Psoas muscle (tissue), 8 donors: ENCODE measurements at places on chromosomes 5 and 9.

DNA sequence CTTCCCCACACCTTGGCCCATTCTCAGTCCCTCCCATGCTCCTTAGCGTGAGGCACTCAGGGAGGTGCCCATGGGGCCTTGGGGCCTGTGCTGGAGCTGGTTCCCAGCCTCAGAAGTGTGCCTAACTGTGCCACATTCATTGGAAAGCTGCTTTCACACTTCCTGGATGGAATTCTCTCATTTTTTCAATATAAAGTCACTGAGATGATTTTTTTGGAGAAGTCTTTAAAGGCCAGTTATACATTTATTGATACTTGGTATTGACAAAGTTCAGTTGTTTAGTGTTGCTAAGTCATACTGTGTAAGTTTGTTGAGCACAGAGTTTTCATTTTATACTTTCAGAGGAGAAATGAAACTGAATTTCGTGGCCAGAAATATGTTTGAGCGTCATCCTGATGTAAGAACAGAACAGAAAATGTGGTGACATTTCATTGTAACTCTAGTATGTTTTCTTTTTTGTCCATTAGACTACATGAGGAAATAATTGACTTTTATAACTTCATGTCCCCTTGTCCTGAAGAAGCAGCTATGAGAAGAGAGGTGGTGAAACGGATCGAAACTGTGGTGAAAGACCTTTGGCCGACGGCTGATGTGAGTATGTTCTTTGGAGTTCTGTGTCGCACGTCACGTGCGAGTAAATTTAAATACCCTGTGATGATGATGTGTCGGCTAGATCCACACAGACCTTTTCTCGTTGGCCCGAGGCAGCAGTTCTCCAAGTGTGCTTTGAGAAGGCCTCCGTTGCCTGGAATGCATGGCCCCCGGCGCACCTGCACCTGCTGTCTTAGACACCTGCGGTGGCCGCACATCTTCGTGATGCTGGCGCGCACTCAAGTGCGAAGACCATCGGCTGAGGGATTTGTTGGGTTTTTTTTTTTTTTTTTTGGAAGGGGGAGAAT lies 24.1 kb downstream of the TENT4A start:
- peak; percentile 53 for DNase-seq

- no peak for DNase-seq
These were observed 3.3 kb downstream of the CD274 start for GRCh38 chr9:5453673-5454072.

GRCh38 chr5:131957721-131958441 lies 12.4 kb upstream of the MEIKIN start:
- DNase-seq = no peak

DNA sequence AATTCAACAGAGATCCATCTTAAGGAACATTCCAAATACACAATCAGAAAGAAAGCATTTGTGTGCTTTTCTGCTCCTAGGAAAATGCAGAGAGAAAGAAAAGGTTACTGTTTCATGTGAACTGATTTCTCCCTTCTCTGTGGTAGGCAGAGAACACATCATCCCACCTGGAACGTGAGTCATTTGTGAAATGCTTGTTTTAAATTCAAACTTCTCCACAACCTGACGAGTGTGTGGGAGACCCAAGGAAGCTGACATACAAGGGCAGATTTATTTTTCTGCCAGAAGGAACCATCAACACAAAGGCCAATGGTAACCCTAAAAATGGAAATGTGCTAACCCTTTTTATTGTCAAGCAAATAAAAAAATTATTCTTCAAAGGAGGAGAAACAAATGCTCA lies 156.4 kb downstream of the EFNA5 start:
- no peak for DNase-seq

- DNase-seq = no peak
These were observed 26.3 kb downstream of the UBQLN1 start for GRCh38 chr9:83681490-83681889.

DNA sequence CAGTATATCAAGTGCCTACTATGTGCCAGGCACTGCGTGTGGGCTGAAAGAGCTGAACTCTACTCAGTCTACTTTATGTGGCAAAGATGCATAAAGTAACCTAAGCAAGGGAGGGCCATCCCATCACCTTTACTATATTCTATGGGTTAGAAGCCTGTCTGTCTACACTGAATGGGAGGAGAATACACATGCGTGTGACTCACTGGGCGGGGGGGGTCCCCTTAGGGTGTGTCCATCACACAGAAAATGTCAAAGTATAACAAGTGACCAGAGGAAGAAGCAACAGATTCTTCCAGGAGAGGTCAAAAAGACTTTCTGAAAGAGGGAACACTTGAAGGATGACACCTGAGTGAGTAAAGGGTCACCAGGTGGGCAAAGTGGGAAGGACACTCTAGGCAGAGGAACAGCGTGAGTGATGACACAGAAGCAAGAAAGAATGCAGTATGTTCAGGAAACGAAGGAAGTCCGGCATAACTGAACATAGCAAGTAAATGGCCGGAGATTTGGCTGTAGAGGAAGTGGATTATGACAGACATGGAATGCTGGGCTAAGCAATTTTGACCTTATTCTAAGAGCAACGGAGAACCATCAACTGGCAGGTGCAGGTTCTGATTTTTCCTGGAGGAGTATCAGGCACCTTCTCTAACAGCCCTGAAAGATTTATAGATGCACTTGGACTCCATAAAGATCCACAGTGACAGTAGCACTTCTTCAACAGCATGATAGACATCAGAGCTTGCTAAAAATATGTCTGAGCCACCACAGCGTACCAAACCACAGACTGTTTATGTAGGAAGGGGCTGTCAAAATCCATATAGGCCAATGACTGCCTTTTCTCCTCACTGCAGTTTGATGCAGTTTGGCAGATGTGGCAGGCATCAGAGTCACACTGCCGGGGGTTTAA lies 8.0 kb upstream of the WHRN start:
- no peak for DNase-seq

DNA sequence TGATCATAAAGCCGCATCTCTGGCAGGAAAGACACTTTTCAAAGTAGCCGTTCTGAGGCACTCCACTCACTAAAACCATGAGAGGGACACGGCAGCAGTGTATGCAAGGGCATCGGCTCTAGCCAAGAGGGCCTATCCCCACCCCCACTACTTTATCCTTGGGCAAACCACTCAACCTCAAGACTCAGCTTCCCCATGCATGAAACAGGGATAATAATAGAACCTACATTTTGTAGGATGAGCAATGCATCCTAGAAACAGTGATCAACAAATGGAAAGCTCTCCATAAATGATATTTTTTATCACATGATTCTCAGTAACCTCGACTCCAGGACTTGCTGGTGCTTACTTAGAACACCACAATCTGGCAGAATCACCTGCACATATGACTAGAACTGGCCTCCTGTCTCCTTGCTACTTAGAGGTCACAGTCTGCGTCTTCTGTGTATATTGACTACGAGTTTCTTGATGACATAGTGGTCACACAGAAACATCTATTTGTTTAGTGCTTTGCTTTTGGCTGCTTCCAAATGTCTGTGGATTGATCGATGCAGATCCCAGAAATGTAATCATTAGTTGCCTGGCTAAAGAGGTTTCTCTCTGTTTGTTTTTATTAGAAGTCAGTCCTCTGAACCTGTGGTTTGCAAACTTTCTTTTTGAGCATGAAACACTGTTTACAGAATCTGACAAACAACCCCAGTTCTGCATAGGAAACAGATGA lies 102.1 kb downstream of the LHFPL2 start:
- no peak for DNase-seq
